Stimulated activated CD4-positive, alpha-beta T cell treated with anti-CD3 and anti-CD28 coated beads, Interleukin-2, amount 100 ng/mL, for 4 hours (primary cell): ENCODE measurements at places on chromosomes 3 and 15.

GRCh38 chr3:16460886-16461285 is 52.6 kb downstream of the RFTN1 start:
- DNase-seq: no peak

DNA sequence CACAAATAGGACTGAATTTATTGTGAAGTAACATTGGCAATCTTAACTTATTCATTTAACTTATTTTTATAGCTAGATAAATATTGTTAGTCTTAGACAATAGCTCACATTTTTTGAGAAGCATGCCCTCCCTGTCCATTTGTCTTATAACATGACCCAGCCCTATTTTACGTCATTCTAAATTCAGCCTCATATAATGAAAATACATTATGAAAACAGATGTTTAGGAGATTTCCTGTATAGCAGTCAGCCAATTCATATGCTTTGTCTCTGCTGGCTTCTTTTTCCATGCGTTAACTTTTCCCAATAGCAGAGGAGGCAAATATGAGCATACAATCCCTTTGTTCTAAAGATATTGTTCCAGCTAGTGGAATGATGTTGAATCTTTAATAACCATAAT is 29.3 kb downstream of the CD200 start:
- DNase-seq: no peak

DNA sequence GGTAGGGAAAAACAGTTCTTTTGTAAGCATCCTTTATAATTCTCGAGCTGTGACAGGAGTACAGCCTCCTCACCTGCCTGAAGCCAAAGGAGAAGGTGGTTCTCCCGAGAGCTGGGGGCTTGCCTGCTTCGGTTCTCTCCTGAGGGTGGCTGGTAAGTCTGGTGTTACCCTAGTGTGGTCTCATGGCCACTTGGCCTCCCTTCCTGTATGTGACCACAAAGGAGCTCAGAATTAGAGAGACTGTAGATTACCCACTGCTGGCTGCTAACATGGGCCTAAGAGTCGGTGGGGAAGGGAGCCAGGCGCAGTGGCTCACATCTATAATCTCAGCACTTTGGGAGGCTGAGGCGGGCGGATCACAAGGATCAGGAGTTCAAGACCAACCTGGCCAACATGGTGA is 12.6 kb downstream of the PDHB start:
- DNase-seq: no peak

- no peak for DNase-seq
Observed at GRCh38 chr3:123652342-123652984, 67.6 kb upstream of the HACD2 start.

DNA sequence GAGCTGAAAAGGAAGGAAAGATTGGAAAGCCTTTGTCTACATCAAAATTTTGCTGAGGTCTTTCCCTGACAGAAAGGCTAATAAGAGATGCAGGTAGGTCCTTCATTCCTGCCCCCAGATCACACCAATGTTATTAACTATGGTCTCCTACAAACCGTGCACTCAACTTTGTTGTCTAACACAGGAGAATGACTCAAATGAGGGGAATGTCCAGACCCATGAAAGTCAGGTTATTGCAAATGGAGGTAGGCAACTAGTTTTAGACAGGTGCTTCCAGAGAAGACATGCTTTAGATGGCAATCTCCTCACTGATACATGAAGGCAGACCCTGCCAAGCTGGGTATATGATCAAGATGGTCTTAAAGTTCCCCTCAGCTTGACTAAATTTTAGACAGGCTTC is 51.0 kb downstream of the NFKBIZ start:
- DNase-seq: no peak

DNA sequence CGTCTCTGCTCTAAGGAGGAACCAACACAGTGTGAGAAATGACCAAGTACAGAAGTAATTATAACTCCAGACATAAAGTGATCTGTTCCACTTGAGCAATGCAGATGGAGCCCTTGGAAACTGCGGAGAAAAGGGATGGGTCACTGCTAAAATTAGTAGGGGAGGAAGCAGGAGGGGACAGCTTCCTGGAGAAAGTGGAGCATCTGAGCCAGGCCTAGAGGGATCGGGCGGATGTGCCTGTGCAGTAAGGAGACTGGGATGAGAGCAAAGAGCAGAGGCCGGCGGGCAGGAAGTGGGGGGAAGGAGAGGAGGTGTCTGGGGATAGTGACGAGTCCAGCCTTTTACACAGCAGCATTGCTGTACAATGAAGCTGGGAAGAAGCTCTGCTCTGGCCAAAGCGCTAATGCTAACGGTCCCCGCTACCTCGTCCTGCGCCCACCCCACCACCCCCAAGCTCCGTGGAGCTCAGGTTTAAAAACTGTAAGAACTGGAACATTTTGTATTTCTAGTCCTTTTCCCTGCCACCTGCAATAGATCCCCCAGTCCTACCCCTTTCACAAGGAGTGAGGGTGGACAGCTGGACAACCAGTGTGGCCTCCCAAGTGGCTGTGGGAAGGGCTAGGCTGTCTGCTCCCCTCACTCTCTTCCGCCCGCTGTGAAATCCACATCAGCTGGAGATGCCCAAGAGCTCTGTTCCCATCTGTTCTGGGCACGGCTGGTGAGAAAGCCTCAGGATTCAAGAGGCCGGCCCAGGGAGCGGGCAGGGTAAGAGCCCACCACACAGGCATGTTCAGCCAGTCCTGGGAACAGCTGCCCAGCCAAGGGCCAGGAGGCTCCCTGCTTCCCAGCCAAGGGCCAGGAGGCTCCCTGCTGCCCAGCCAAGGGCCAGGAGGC is 53.0 kb upstream of the HES1 start:
- no peak for DNase-seq

GRCh38 chr3:36656873-36657272 is 107.5 kb downstream of the DCLK3 start:
- DNase-seq: no peak
